T-helper 17 cell (primary cell): ENCODE measurements at places on chromosomes 7 and 10. TPM values are rescaled to one million over a fixed set of nuclear protein-coding genes. Genes with fewer than 3 reads are reported as not detected.

DNA sequence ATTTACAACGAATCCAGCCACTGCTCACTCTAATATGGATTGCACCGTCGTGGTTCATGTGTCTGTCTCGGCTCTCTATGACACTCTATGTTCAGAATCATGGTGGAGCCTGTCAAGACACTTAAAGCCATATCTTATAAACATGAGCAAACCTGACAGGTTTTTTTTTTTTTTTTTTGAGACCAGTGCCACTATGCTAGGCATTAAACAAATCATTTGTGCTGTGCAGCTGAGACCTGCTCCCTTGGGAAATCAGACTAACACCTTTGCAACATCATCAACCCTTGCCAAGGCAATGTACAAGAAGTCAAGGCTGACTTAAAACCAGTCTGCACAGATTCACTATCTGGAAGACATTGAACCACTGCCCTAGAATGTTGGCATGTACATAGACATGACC, 181.2 kb upstream of the ANK3 start:
- H3K27ac ChIP-seq, result no peak overlapping the region
- no peak overlapping the region for H3K4me3 ChIP-seq
- peaks cover 9% of the 10 kb centered on the region for H3K27me3 ChIP-seq
- no peak for DNase-seq

GRCh38 chr7:97116308-97116707, 1.2 kb upstream of the SDHAF3 start:
- peak overlapping the region; percentile 95 for H3K27ac ChIP-seq
- H3K4me3 ChIP-seq, result no peak overlapping the region

- H3K4me1 ChIP-seq, result no peaks in the 10 kb centered on the region
- no peak overlapping the region for H3K27ac ChIP-seq
- H3K4me3 ChIP-seq, result no peak overlapping the region
- H3K27me3 ChIP-seq, result peaks cover 36% of the 10 kb centered on the region
- DNase-seq, result no peak
Observed at GRCh38 chr7:24141874-24142509, 142.0 kb upstream of the NPY start.

HOXA1 gene
- 0.72 TPM for total RNA-seq

- peaks cover 6% of the 10 kb centered on the region for H3K4me1 ChIP-seq
- no peak for DNase-seq
- no peak overlapping the region for H3K27ac ChIP-seq
- no peak overlapping the region for H3K4me3 ChIP-seq
- no peaks in the 10 kb centered on the region for H3K36me3 ChIP-seq
Observed at GRCh38 chr7:38535073-38535472, 96.1 kb downstream of the AMPH start.

PRLHR gene
- total RNA-seq, result not detected

GRCh38 chr7:137142376-137142775, 201.2 kb downstream of the PTN start:
- no peak for DNase-seq
- no peak overlapping the region for H3K4me3 ChIP-seq
- H3K4me1 ChIP-seq, result no peaks in the 10 kb centered on the region
- no peaks in the 10 kb centered on the region for H3K36me3 ChIP-seq
- H3K27me3 ChIP-seq, result no peaks in the 10 kb centered on the region

- no peak for DNase-seq
- H3K4me1 ChIP-seq, result no peaks in the 10 kb centered on the region
- no peaks in the 10 kb centered on the region for H3K27me3 ChIP-seq
- H3K27ac ChIP-seq, result no peak overlapping the region
- no peaks in the 10 kb centered on the region for H3K36me3 ChIP-seq
Observed at GRCh38 chr10:71547876-71548846, 151.4 kb downstream of the CDH23 start.

DNA sequence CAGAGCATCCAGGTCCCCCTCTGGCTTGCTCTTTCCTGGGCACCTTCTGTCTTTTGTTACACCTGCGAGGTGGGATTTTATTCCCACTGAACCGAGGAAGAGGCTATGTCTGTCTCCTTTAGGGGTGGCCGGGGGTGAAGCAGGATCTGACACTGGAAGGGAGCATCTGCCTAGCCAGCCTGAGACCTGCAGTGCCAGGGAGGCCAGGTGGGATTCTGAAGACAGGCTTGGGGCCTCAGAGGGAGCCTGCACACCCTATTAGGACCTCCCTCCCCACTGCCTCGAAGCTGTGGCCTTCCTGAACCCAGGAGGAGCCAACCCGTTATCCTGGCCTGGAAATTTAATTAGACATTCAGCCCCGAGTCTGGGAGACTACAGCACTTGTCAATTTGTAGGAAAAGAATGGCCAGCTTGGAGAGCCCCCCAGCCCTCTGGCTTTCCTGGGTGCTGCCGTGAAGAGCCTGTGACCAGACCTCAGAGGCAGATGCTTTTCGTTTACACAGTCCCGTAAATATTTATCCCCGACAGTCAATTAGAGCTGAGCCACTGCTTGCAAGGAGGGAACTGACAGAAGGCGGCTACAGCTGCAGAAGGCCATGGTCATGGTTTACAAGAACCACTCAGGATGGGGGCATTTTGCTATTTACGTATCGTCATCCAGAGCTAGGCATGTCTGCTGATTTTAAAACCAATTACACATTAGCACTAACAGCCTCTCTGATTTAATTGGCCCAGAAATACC, 19.7 kb downstream of the CHAT start:
- no peak for DNase-seq
- H3K4me1 ChIP-seq, result no peaks in the 10 kb centered on the region
- H3K27ac ChIP-seq, result no peak overlapping the region
- no peak overlapping the region for H3K4me3 ChIP-seq

CACNB2 gene
- not detected for total RNA-seq
